ENCODE measurements at places on chromosomes 6 and 20.

DNA sequence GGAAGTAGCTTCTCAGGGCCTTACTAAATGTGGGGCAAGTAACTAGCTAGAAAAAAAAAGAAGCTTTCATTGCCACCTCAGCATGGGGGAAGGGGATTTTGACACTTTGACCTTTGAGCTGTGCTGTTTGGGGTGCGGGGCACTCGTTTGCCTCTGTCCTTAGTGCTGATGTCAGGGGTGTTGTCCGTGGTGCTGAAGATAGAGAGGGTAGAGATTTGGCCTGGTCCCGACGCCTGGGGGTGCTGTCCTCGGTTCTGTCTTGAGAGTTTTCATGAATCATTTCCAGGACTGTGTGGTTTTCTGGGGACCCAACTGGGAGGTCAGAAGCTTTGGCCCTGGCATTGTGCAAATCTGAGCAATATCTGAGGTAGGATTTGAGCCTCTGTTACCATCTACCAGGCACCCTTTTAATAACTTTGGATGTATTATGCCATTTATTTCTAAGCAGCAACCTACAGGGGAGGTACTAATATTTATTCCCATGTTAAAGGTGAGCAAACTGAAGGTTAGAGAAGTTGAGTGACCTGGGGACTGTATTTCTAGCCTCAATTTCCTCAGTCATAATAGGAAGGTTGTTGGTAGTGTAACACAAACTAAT is 78.0 kb downstream of the DLGAP4 start:
- peak; percentile 62 for DNase-seq

DNA sequence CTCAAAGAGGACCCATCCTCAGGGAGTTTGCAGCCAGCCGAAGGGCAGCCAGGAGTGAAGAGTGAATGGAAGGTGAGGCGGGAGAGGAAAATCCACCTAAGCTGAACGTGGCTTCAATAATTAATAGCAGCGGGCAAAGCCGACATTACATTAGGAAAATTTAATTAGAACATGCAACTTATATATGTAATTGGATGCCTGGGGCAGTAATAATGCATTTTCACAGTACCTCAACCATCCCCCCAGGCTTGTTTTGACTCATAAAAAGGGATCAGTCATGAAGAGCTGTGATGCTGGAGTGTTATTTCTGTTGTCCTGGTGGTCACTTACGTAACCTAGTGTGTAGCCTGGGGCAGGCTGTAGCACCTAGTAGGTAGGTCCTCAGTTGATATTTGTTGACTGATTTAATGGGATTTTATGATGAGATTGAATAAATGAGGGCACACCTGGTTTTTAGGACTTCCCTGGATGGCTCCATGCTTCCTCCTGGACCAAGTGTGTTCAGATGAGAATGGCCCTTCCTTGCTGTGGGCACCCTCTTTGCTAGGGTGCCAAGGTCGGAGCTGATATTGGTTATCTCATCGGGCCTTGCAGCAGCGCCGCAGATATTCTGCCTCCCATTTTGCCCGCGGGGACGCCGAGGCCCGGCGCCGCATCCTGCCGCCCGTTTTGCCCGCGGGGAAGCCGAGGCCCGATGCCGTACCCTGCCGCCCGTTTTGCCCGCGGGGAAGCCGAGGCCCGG is 128.8 kb downstream of the CDH26 start:
- no peak for DNase-seq

DNA sequence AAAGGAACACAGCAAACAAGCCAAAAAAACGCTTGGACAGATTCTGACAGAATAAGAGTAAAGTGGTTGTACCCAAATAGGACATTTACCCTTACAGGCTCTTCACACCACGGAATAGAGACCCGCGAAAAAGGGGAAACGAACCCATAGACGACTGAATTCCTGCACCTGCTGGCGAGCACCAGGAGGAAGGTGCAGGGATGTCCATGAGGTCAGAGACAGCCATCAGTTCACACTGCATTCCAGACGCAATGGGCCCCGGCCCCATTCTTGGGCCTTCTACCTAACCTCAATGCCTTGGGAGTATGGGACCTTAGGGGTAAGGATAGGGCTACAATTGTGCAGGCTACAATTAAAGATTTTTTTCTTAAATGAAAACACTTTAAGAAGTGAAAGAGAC is 5.2 kb upstream of the DIDO1 start:
- DNase-seq, result no peak

DNA sequence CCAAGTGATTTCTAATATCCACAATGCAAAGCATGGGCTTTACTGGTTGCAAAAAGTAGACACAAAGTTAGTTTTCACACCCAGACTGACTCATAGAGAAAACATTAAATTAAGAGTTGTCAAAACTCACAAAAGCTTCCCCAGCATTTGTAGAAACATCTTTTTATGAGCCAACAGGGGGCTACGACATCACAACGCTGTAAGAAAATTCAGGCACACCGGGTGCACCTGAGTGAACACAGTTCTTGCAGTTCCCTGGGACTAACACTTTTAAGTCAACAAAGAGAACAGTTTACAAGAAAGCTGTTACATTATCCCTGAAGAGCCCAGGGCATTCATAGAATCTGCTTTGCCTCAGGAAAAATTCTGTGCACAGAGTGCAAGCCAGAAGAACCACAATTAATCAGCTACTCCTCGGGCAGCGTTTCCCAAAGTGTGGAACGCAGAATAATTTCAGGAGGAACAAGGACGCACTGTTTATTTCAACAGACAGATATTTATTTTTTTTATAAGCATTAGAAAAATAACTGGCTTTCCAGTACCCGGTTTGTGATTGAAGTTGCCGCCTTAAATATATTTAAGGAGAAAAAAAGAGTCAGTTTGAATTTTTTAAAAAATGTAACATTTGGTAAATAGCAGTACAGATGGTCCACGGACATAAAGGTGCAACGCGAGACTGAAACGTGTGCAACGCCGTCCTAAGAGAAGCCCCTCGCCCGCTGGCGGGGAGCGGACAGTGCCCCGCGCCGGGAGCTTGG is 1.2 kb downstream of the NCOA5 start:
- peak; percentile 56 for DNase-seq

GRCh38 chr6:155013457-155013876 is 18.4 kb downstream of the TIAM2 start:
- no peak for DNase-seq

- no peak for DNase-seq
Measured at GRCh38 chr6:140253096-140253495, 878.6 kb upstream of the CITED2 start.

- DNase-seq, result no peak
Measured at GRCh38 chr6:129112591-129112990, 229.7 kb downstream of the LAMA2 start.

GRCh38 chr6:2109796-2110195 is 135.6 kb downstream of the GMDS start:
- no peak for DNase-seq

DNA sequence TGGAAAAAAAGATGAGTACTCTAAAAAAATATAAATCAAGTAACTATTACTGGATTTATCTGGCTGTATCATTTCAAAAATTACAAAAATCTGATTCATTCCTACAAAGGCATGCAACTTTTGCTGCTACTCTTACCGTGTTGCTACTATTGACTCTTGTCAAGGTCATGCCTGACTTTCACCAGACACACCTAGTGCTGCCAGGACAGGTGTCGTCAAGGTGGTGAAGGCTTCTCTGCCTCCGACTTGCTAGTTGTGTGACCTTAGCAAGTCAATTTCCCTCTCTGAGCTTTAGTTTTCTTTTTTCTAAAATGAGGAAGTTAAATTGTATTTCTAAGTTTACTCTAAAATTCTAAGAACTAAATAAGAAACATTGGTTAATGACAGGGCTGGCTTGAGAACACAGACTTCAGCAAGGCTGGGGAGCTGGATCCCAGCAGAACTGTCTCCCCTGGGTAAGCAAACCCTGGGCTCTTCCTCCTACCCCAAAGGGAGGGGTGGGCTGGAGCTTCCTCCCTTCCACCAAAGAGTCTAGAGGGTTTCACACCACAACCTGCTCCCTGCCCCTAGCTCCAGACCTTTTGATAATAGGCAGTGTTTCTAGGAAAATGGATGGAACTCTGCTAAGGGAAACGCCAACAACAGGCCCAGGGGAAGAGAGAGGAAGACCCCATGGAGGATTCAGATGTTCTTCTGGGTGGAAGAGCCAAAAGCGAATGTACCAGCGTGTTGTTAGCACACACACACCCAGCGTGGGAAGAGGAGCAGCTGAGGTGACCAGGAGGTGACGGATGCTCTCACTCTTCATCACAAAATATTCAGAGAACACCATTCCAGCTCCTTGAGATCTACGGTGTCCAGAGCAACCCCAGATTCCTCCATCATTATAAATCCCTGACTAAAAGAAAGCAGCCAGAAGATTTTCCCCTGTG is 47.9 kb upstream of the CITED2 start:
- DNase-seq, result no peak

- DNase-seq, result no peak
Measured at GRCh38 chr20:59735486-59735885, 131.1 kb downstream of the PHACTR3 start.

DNA sequence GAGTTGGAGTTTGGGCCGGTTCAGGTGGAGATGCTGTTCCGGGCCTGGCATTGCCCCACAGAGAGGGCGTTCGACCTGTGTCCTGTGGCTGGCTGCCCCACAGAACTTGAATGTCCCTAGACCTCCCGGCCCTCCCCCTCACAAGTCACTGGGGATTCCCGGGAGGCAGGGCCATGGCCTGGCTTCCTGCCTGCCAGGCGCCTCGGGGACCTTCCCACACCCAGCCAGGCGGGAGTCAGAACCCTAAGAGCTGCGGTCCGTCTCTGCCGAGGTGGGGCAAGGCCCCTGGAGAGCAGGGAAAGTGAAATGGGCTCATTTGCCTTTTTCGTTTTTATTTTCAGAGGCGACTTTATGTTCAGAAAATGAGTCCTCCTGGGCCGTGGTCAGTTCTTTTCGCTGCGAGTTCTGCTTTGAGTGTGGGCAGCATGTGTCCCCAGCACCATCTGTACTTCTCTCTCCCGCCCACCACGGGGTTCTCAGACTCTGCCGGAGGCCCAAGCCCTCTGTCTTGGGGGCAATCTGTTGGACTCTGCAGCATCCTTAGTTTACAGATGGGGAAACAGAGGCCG is 8.5 kb downstream of the RBM38 start:
- DNase-seq, result no peak

- DNase-seq, result no peak
Measured at GRCh38 chr6:48032151-48032550, 78.8 kb downstream of the PTCHD4 start.

- DNase-seq, result no peak
Measured at GRCh38 chr20:40688129-40689099, 622 bp downstream of the MAFB start.

- no peak for DNase-seq
Measured at GRCh38 chr6:7041511-7042026, 66.2 kb upstream of the RREB1 start.

- DNase-seq, result no peak
Measured at GRCh38 chr20:19937651-19938420, 79.3 kb upstream of the NAA20 start.

GRCh38 chr6:22219925-22220324 is 76.9 kb downstream of the PRL start:
- no peak for DNase-seq

- DNase-seq, result no peak
Measured at GRCh38 chr6:162620073-162620472, 107.5 kb downstream of the PRKN start.

- DNase-seq, result no peak
Measured at GRCh38 chr6:167652701-167653095, 174.0 kb upstream of the AFDN start.

DNA sequence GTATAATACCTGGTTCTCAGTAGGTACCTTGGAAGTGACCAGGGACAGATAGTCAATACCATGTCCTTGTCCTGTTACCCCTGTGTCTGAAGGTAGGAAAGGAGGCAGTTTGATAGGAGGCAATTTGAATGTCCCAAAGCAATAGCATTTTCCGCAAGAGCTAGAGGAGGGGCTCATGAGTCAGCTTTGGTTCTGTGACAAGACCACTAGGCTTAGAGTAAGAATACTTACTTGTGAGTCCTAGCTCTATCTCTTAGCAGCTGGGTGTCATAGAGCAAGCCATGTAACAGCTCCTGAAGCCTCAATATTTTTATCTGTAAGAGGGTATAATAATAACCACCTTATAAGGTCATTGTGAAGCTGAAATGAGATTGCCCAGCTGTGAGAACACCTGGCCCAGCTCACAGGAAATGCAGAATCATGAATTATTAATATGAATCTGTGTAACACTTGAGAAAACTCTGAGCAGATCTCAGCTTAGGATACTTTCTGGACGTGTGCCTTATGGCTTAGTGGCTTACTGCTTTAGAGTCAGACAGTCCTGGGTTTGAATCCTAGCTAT is 58.6 kb downstream of the DAAM2 start:
- DNase-seq, result no peak

DNA sequence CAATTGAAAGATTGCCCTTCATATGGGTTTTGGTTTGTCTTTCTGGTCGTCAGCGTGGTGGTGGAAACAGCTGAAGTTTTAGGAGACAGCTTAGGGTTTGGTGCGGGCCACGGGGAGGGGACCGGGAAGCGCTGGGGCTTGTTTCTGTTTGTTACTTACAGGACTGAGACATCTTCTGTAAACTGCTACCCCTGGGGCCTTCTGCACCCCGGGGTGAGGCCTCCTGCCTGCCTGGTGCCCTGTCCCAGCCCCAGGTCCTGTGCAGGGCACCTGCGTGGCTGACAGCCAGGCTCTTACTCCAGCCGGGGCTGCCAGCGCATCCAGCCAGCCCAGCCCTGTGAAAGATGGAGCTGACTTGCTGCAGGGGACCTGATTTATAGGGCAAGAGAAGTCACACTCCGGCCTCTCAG is 22.8 kb downstream of the NPEPL1 start:
- no peak for DNase-seq

DNA sequence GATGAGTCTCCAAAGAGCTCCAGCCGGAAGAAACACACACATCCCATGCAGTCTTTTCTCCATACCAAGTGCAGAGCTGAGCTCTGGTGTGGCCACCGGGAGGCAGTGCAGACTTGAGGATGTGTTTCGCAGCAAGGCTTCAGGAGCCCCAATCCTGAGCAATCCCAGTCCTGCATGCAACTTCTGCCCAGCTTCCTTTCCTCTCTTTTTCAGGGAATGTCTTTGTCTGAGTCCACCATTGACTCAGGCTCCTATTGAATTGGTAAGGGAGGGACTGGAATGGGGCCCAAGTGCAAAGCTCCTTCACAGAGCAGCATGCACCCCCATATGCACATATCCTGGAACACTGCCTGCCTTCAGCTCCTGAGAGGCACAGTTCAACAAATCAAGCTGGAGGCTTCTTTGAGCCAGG is 50.5 kb upstream of the ASIP start:
- DNase-seq, result peak; percentile 91

- no peak for DNase-seq
Measured at GRCh38 chr20:48629069-48629959, 198.5 kb downstream of the PREX1 start.

DNA sequence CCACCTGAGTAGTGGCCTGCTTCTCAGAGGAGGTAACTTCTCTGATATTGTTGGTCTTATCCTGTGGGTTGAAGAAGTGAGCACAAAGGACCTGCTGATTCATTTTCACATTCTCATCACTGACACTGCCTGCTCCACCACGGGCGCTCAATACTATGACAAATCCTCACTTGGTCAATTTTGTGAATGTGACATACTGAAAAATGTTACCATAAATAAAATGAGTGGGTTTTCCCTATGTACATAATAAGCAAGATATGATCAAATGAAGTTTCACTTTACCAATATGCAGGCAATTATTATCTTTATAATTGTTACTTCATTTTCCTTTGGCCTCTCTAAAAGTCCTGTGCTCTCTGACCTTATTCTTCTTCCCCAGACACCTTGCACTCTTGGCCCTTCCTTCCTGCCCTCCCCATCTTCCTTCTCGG is 71.5 kb upstream of the RIPOR2 start:
- DNase-seq, result no peak

- peak; percentile 42 for DNase-seq
Measured at GRCh38 chr6:53294095-53294494, 54.7 kb downstream of the ELOVL5 start.
